ENCODE measurements at places on chromosomes 11 and 22.

- DNase-seq, result no peak
Observed at GRCh38 chr11:79959318-79959717, 518.5 kb upstream of the TENM4 start.

DNA sequence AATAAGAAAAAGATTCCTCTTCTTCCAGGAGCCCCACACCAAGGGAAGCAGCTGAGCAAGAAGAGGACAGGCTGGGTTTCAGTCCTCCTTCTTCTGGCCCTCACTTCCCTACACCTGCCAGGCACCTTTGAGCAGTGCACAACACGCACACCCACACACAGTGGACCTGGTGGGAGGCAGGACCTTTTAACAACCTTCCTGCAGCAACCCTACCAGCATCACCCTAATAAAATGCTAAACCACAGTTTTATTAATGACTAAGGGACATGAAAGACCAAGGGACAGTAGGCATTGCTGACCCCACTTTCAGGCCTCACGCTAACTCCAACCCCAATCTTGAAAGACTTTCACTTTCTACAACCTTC is 12.2 kb downstream of the ARAP1 start:
- no peak for DNase-seq

DNA sequence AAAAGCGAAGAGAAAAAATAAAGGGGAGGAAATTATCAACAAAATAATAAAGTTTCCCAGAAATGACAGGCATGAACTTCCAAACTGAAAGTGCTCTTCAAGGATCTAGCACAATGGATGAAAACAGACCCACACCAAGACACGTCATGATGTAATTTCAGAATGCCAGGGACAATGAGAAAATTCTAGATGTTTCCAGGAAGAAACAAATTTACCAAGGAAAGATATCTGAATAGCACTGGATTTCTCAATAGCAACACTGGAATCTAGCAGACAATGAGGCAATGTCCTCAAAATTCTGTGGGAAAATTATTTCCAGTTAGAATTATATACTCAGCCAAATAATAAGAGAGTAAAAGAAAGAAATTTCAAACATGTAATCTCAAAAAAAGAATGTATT is 46.0 kb downstream of the DENND5A start:
- DNase-seq, result no peak

GRCh38 chr22:44331881-44332714 is 19.3 kb upstream of the SHISAL1 start:
- DNase-seq, result peak; percentile 67

- no peak for DNase-seq
Observed at GRCh38 chr11:87307101-87307500, 269.4 kb downstream of the TMEM135 start.

GRCh38 chr11:76795290-76795935 is 12.3 kb downstream of the TSKU start:
- no peak for DNase-seq

DNA sequence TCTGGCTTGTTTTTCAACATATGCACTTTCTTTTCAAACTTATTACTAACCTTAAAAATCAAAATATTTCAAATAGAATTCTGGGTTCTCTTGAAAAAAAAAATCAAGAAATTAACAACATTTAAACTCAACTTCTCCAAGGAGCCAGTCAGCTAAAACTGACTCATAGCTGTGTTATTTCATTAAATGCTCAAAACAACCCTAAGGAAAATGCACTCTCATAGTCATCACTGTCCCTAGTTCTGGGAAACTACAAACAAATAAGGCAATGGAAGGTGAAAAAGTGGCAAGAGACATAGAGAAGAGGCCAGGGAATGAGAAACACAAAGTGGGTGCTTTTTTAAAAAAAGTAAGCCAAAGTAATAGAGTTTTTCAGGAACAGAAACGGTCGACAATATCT is 4.1 kb upstream of the ARHGAP20 start:
- DNase-seq, result no peak

DNA sequence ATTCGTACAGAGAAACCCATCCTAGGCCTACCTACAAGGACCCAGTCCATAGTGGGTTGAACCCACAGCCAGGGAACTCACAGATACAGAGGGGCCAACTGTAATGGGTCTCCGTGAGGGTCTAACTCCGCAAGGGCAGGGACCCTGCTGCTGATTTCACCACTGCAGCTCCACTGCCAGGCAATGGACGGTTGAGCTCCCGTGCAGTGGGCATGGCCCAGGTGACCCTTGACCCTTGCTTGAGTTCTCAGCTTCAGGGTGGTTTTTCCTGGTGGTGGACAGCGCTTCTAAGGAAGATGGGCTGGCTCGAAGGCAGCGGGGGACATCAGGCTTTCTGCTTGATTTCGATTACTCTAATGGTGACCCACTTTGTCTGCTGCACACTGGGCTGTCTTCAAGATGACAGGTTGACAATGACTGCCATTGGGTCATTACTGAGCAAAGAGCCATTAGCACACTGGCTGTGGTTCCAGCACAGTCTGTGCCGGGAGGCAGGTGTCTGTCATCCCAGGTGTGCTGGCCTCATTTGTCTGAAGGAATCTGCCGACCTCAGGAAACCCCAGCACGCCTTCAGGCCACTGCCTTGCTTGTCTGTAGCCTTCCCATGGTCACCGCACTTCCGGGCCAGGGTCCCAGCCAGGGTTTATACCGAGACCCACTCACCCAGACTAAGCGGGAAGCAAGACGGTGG is 3.7 kb upstream of the GAL start:
- DNase-seq, result peak; percentile 9

DNA sequence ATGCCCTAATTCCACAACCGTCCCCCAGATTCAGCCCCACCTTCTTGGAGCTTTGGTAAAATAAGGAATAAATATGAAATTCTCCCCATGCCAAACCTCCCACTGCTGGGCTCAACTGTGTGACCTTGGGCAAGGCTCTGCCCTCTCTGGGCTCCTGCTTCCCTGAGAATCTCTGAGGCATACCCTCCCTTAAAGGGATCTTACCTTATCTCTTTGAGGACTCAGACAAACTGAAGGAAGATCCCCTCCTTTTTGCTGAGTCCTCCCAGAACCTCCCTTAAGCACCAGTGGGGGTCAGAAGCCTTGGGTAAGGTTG is 2.7 kb downstream of the CD248 start:
- DNase-seq, result no peak

DNA sequence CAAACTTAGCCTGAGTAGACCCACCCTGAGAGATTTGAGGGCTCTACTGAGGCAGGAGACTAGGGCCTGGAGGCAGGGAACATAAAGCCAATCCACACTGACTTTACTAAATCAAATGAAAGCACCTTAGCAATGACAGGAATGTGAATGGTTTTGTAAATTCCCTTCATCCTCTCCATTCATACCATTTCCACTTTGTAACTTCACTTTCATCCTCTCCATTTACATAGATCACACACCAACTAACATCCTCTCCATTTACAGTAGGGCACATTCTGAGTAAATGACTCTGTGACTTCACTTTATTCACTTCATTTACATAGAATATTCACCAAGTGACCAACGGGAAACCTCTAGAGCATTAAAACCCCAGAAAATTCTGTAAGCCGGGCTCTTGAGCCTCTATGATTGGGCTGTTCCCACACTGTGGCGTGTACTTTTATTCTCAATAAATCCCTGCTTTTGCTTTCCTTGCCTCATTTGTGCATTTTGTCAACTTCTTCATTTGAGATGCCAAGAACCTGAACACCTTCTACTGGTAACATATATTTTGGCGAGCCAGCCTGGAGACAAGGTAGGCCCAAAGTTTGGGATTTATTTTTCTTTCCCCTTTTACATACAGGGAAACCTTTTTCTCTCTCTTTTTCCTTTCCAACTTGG is 82.9 kb downstream of the PIWIL4 start:
- DNase-seq, result no peak

GRCh38 chr11:103069367-103069766 is 22.6 kb downstream of the DCUN1D5 start:
- no peak for DNase-seq

DNA sequence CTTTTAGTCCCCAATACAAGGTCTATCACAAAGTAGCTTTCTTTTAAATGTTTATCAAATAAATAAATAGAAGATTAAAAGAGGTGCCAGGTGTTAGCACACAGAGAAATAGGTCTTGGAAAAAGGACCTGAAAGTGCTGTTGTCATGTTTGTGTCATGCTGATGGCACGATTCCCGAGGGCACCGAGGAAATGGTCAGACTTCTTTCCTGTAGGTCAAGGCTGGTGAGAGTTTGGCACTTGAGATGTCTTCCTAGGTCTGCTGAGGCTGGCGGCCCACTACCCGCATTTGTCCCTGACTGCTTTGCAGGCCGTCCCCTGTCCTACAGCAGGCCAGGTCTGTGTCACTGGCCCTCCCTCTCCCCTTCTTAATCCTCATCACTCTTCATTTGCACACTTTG is 112.1 kb downstream of the ATXN10 start:
- no peak for DNase-seq

DNA sequence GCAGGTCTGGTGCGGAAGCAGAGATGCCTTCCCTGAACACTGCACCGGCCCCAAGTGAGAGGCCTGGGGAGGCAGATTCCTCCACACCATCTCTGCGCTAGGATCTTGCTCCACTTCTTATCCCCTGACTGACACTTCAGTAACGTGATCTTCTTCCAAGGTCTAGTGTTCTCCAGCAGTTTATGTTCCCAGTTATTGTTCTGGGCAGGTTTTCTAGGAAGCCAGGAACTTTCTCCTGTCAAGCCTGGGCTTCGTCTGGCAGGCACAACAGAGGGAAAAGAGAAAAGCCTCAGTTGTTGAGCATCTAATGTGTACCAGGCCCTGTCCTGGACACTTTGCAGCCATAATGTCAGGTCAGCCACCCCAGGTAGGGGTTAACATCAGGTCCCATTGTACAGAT is 10.5 kb downstream of the CD82 start:
- no peak for DNase-seq
